ENCODE measurements at places on chromosomes 5 and 9.
A peak's percentile ranks its signal among the peaks of the same experiment; 100 is the strongest.

- DNase-seq, result no peak
These were observed 29.3 kb downstream of the CSF1R start for GRCh38 chr5:150057052-150057451.

DNA sequence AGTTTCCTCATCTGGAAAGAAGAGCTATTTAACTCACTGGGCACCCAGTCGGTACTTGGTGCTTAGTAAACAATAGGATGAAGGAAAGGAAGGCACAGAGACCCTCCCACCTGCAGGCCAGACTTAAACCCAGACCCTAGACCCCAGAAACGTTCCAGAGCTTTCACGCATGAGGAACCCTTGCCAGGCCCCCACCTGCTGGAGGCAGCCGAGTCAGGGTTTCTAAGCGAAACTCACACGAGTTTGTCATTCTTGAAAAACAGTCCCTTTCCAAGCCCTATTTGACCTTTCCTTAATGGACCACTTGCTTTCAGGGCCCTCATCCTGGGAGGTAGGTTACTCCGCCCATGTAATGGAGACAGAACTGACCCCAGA is 30.6 kb downstream of the NDUFA8 start:
- DNase-seq, result no peak

DNA sequence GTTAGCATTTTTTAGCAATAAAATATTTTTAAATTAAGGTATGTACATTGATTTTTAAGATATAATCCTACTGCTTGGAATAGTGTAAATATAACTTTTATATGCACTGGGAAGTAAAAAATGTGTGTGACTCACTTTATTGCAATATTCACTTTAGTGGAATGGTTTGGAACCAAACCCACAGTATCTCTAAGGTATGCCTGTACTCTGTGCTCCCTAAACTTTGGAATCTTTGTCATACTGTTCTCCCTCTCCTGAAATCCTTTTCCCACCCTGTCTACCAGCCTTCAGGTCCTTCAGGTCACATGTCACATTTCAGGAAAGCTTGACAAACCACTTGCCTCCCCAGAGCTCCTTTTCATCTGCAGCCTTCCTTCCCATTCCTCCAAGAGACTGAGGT is 308.7 kb downstream of the SPOCK1 start:
- DNase-seq, result no peak

- no peak for DNase-seq
These were observed 31.0 kb downstream of the SMIM23 start for GRCh38 chr5:171816666-171817065.

GRCh38 chr5:148951612-148952011 is 111.2 kb downstream of the SH3TC2 start:
- no peak for DNase-seq

GRCh38 chr5:79547429-79547822 is 33.5 kb upstream of the HOMER1 start:
- DNase-seq, result no peak

- no peak for DNase-seq
These were observed 423 bp upstream of the NUP214 start for GRCh38 chr9:131125038-131125287.

DNA sequence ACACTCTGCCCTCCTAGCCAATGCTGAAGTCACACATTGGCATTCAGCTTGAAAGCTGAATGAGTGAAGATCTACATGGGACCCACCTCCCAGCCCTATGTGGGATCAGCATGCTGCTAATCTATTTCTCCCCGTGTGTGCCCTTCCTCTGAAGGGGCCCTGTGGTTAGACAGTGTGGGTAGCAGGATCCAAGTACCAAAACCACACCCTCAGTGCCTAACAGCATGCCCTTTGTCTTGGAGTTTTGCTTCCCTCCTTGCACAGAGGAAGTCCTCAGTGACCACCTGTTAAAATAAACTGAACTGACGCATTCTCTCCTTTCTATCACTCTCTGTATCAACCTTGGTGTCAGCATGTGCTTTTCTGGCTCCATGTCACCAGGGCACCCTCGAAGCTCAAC is 25.0 kb downstream of the SH3TC2 start:
- DNase-seq, result no peak

GRCh38 chr5:138033386-138033808 is 518 bp upstream of the FAM13B start:
- DNase-seq, result peak; percentile 24

DNA sequence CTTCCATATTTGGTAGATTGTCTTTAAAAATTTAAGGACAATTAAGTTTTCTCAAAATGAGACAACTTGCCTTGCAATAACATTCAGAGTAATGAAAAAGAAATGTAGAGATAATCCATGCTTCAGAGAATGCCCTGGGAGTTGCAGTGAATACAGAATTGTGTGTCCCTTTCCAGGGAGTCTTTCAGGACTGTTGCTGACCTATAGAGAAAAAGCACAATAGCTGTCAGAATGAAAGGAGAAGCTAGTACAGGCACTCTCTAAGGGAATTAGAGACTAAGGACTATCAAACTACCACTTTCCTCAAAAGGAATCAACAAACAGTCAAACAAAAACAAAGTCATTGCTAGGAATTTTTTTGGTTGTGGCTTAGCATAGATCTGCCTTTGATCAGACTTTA is 93.0 kb downstream of the CCDC192 start:
- no peak for DNase-seq

DNA sequence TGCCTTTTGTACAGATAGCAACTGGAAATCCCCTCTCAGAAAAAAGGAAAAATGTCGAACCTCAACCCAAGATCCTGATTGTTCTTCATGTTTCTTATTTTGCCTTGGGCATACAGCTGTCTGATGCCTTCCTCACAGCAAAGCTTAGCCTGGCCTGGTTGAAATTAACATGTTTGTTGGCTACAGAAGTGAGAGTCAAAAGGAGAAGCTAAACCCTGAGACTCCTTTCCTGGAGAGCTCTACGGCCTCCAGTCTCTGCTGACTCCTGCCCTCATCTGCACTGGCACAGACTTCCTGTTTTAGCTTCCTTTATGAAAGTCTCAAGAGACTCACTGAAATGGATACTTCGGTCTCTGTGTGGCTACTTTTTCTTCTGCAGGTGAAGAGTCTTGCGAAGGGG is 186.7 kb downstream of the PARP8 start:
- DNase-seq, result no peak

DNA sequence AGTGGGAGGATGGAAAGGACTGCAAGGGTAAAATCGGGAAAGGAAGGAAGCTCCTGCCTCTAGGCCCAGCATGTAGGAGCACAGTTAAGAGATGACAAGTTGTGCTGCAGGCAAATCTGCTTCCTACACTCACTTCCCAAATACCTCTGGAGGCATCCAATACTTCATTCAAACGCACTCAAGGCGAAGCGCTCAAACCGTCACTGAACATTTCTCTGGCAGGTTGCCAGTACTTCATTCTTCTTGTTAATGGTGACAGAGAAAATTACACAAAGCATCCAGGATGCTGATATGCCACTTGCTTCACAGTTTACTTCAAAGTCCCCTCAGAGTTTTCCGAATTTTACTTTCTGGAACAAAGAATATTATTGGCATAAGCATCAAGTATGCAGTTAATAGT is 59.8 kb downstream of the NREP start:
- no peak for DNase-seq

DNA sequence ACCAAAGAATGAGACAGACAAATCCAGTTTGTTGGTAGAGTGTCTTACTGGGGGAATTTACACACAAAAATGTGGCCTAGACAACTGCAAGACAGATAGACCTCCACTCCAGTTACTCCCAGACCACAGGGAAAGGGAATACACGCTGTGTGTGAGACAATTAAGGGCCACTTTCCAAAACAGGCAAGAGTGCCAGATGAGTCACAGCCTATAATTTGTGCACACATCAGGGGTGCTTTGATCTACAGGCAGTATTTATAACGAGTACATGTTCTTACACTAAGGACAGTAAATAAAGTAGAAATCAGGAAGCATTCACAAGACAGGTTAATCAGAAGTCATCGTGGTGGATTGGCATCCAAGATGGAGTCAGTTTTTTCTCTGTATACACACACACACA is 114.8 kb downstream of the ZNF622 start:
- DNase-seq, result no peak

DNA sequence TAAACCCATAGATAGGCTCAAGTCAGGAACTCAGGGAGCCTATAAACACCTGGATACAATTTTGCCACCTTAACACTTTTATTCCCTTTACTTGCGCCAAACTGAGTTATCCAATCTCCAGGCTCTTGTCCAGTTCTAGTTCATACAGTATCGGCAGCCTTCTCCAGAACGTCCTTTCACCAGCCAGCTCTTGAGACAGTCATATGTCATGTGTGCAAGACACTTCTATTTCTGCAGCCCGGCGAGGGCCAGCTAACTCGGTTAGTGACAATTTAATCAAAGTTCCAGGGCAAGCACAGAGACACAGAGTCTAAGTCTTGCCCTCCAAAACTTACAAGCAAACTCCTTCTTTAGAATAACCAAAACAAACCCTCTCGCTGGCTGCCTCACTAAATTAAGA is 12.9 kb downstream of the ABCA1 start:
- DNase-seq, result no peak

DNA sequence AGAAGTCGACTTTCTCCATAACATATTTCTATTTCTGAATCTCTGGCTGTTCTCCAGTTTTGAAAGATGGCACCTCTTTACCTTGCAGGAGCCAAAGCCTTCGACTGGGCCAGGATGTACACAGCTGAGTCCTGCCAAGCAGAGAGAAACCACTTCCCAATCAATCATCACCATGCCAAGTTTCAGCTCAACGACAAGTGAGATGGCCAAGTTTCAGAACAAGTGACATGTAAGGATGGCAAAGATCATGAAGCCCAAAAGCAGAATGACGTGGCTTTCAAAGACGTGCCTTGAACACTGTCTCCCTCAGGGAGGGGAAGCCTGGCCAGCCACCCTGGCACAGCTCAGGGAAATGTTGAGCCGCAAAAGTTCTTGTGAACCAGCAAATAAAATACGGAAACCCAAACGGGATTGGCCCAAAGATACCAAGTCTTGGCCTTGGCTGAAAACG is 17.7 kb downstream of the STK10 start:
- no peak for DNase-seq

DNA sequence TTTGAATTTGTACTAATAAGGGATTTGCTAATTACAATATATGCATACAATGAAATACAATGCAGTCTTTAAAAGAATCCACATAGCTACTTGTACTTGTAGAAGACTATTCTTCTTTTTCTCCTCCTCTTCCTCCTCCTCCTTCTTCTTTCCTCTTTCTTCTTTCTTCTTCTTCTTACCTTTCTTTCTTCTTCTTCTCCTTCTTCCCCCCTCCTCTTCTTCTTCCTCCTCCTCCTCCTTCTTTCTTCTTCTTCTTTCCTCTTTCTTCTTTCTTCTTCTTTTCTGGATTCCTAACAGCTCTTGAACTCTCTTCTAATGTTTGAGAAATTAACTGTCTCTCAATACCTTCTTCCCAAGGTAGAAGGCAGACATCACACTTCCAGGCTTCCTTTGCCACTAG is 29.3 kb upstream of the FSTL4 start:
- DNase-seq, result no peak

- no peak for DNase-seq
These were observed 45.5 kb upstream of the LRRC14B start for GRCh38 chr5:145585-146323.

DNA sequence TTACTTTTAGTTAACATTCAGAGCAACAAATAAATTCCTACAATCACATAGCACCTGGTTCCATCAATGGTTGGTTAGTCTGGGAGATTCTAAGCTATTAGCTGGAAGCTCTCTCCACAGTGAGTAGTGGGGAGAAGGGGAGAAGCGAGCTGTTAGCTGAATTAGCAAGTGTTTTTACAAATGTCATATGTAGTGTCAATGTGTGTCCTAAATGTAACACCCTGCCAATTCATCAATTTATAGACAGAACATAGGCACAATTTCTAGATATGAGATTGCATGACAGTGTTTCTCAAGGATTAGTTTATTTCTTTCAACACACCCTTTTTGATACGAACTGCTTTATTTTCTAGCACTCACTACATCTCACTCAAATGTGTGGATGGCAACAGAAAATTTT is 349.0 kb downstream of the PDE4D start:
- DNase-seq, result no peak

GRCh38 chr9:89564346-89564878 is 40.4 kb upstream of the GADD45G start:
- DNase-seq, result no peak

DNA sequence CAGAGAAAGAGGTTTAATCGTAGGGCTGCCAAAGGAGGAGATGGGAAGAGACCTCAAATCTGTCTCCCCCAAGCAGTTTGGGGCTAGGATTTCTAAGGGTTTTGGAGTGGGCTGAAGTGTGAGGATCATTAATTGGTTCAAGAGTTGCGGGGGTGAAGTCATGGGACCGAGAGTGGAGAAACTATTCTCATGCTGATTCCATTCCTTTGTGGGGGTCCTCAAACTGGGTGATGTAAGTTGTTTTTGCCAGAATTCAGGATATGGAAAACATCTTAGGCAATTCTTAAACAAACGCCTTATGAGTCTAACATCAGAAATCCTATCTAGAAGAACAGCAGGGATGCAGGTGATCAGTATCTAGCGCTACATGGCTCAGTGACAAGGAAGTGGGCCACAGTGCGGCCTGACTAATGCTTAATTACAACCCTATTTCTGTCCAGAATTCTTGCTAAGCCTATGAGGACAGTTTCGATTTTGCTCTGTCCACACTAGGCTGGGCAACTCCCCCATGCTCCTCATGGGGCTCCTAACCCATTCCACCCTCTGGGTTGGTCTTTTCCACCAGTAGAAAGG is 27.7 kb upstream of the TRIO start:
- no peak for DNase-seq

DNA sequence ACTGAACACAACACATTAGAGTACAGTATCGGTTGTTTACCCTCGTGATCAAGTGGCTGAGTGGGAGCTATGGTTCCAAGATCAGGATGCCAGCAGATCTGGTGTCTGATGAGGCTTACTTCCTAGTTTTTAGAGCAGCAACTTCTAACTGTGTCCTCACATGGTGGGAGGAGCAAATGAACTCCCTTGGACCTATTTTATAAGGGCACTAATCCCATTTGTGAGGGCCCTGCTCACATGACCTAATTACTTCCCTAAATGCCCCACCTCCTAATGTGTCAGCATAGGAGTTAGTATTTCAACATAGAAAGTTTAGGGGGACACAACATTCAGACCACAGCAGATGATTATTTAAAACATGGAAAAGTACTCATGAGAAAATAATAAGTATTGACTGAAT is 111.8 kb downstream of the GCNT1 start:
- DNase-seq, result no peak

- DNase-seq, result no peak
These were observed 203.7 kb upstream of the TUT7 start for GRCh38 chr9:86557918-86558317.

DNA sequence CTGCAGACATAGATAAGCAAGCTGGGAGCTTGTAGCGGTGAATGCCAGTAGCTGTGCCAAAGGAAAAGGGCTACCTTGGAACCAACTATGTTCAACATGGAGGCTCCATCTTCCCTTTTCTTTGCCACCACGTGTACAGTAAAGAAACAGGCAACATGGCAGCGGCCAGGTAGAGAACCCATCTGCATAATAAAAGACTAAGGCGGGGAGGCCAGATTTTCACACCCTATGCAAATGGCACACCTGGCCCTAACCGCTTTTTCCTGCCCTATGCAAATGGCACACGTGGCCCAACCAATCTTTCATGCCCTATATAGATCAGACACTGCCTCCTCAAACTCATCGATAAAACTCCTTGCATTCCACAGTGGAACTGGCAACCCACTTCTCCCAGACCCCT is 477.5 kb upstream of the EDIL3 start:
- no peak for DNase-seq

- DNase-seq, result no peak
These were observed 320.1 kb upstream of the TARS1 start for GRCh38 chr5:33120671-33121070.

- DNase-seq, result no peak
These were observed 18.6 kb downstream of the CTNNAL1 start for GRCh38 chr9:108994695-108995094.

- no peak for DNase-seq
These were observed 107.8 kb upstream of the NEK6 start for GRCh38 chr9:124149992-124150391.
